Activated naive CD8-positive, alpha-beta T cell treated with anti-CD3 and anti-CD28 coated beads, Interleukin-2, amount 10 ng/mL, durations not matched to agents 7 days and 5 days (primary cell): ENCODE measurements at places on chromosomes 6 and 20.

GRCh38 chr20:13220194-13220903 is 725 bp upstream of the ISM1 start:
- peak; percentile 62 for DNase-seq

DNA sequence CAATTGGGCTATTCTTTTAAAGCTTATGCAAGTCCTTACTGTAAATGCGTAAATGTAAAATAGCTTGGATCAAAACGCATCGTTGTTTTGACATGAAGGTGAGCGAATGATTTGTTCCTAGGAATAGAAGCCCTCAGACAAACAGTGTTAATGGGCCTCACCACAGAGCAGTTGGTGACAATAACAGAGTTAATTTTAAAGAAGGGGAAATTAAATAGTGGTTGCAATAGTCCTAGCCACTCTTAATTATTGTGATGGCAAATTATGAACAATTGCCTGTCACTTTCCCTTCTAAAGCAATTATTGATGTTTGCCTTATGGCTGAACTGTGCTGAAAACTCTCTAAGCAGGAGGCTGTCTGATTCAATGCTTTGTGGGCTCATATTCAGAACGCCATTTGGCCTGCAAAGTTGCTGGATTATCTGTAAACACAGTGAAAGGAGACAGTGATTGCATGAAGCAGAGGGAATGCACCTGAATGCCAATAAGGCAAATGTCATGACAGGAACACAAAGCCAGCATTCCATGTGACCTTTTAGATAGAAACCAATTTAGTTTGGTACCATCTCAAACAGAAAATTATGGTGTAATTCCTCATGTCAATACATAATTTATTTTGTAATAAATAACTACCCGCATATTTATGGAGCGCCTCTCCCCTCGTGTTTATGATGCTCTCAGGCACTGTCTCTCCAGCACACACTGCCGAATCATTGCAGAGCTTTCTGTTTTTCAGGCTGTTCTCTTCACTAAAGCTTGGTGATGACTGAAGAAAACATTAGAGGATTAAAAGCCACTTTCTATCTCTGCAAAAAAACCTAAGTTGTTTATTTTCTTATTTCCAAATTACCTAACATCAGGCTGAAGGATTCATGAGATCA is 387.5 kb downstream of the HACE1 start:
- no peak for DNase-seq

DNA sequence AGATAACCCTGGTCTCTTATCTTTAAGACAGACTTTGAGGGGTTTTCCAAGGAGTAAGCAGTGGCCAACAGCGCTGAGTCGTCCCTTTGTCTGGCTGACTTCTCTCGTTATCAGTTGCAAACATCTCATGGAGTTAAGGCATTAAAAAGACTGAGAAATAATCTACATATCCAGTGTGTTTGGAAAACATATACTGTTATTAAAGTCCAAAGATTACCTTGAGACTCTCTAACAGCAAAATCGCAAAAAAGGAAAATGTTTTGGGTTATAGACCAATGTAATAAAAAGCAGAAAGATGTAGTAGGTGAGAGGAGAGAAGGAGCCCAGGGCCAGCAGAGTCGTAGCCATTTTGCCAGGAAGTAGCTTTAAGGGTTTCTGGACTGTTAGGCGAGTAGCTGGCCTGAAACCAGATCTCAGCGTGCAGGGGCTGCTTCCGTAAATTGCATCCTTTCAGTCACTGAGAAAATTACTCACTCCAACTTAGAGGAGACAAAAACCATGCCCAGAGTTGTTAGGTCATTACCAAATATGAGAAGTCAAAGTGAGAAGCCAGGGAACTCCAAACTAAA is 24.6 kb downstream of the MYLK4 start:
- no peak for DNase-seq

GRCh38 chr6:19864285-19864684 is 27.1 kb downstream of the ID4 start:
- no peak for DNase-seq

GRCh38 chr6:127201321-127201720 is 65.3 kb upstream of the RNF146 start:
- DNase-seq, result no peak

DNA sequence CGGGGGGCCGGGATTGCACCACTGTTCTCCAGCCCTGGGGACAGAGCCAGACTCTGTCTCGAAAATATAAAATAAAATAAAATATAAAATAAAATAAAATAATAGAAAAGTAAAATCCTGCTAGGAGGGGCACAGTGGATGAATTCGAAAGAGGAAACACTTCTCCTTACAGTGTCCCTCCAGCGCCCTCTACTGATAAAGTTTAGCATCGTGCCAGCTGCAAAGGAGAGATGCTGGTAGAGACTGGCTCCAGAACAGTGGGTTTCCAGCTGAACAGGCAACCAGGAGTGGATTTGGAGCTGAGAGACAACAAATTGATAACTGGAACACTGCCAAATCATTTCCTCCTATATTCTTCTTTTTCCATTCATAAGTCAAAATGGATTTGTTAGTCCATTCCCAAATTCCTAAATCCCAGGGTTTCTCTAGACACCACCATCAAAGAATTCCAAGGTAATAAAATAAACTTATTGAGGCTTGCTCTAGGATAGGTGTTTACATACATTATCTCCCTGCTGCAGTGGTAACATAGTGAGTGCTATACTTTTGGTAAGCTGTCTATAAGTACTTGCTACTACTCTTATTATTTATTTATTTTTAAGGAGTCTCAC is 31.7 kb upstream of the TBPL1 start:
- DNase-seq, result peak; percentile 73

- DNase-seq, result no peak
Measured at GRCh38 chr20:25683050-25683449, 13.6 kb downstream of the ZNF337 start.
